ENCODE measurements at places on chromosomes 4 and X. TPM values are rescaled to one million over a fixed set of nuclear protein-coding genes. Genes with fewer than 3 reads are reported as not detected.

PRRG3 gene
- total RNA-seq, result 0.32 TPM

PRSS12 gene
- total RNA-seq, result 0.16 TPM

FGD1 gene
- total RNA-seq, result 5.0 TPM

ZCCHC4 gene
- 8.4 TPM for total RNA-seq

F8A3 gene
- total RNA-seq, result 19.4 TPM

POLA1 gene
- total RNA-seq, result 9.0 TPM

PPP2R2C gene
- 1.1 TPM for total RNA-seq

MAPK10 gene
- total RNA-seq, result 38.9 TPM

HSFX3 gene
- not detected for total RNA-seq

FGB gene
- not detected for total RNA-seq

CRMP1 gene
- total RNA-seq, result 0.16 TPM

INTS6L gene
- 3.8 TPM for total RNA-seq

PDGFC gene
- total RNA-seq, result 26.8 TPM

ADH7 gene
- total RNA-seq, result not detected

PPP4R3C gene
- not detected for total RNA-seq

ALPK1 gene
- total RNA-seq, result 29.0 TPM

TEX11 gene
- total RNA-seq, result not detected

FGF13 gene
- total RNA-seq, result 8.7 TPM

SYTL5 gene
- 0.06 TPM for total RNA-seq

AMER1 gene
- total RNA-seq, result 3.4 TPM

All from mesenteric fat pad (tissue), 1 donor.